ENCODE measurements at places on chromosomes 7 and 10.

- no peak for DNase-seq
Measured at GRCh38 chr10:111098679-111099437, 22.0 kb downstream of the ADRA2A start.

GRCh38 chr7:24729365-24730017 lies 27.8 kb downstream of the GSDME start:
- no peak for DNase-seq

DNA sequence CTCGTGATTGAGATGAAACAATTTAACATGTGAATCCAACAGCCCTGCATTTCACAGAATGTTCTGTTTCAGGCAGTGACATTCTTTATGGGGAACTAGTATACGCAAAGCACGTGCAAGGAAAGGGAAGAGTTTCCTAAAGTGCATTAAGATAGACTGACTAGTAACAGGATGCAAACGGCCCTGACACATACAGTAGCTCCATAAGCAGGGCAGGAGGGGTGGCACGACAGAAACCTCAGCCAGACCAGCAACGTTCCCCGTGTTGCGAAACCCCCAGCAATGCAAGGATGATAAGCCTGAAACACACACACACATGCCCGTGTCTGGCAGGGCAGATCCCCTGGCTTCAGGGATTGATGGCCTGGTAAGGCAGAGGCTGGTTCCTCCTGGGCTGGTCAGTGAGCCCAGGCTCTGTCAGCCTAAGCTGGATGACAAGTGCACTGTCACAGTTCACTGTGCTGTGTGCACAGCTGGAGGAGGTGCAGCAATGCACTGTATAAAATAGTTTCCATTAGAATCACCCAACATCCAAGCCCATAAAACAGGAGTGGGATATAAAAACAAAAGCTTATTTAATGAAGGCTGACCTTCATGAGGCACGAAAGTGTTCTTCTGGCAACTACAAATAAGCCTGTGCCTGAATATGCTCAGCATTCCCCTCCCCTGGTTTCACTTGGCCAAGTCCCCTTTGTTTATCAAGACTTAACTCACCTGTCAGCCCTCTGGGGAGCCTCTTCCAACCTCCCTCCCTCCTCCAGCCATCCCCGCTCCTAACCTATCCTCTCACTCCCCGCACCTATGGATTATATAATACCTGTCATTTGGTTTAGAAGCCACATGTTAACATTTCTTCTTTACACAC lies 88.8 kb downstream of the GSAP start:
- DNase-seq: no peak

- DNase-seq: peak; percentile 85
Measured at GRCh38 chr10:97640868-97641811, 669 bp downstream of the PI4K2A start.

- DNase-seq: no peak
Measured at GRCh38 chr7:134966691-134967090, 19.6 kb upstream of the AGBL3 start.

- no peak for DNase-seq
Measured at GRCh38 chr7:95479992-95480624, 5.6 kb upstream of the ASB4 start.

- DNase-seq: peak; percentile 22
Measured at GRCh38 chr7:4227105-4228010, 454.7 kb upstream of the FOXK1 start.

DNA sequence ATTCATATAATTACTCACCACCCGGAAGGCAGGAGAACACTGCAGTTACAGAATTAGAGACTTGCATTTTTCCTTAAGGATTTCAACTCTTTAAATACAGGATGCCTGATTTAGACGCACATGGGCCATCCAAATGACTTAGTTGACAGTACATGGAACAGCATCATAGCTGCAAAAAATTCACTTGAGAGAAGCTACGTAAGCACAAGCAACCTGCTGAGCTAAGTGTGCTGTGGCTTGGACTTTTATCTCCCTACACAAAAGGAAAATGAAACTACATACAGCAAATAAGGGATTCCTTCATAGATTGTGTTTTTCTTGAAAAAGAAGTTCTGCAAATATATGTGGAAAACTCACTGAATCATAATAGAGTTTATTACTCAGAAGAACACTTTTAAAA lies 152.6 kb downstream of the POU6F2 start:
- no peak for DNase-seq

DNA sequence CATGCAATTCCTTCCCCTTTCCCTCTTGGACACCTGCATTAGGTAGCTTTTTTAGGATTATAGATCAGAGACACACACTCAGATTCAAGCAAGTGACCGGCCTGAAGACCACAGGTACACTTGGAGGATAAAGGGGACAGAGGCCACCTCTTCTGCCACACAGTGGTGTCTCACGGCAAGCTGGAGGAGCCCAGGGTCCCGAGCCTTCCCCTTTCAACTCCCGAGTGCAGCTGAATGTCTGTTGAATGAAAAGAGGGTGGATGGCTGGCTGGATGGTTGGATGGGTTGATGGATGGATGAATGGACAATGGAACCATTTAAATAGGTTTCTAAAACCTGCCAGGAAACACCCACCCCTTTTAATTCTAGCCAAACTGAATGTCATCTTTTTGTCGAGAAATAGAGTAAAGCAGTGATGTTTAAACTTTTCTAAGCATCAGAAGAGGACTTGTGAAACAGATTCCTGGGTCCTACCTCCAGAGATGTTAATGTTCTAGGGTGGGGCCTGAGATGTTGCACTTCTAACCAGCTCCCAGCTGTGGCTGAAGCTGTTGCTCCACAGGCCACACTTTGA lies 49.2 kb upstream of the ZMIZ1 start:
- peak; percentile 32 for DNase-seq

GRCh38 chr7:88480271-88480670 lies 173.6 kb upstream of the STEAP4 start:
- no peak for DNase-seq

GRCh38 chr10:99975106-99975829 lies 34.5 kb downstream of the DNMBP start:
- DNase-seq: no peak

- no peak for DNase-seq
Measured at GRCh38 chr10:31381766-31382316, 62.8 kb downstream of the ZEB1 start.

GRCh38 chr10:31288962-31289361 lies 30.1 kb upstream of the ZEB1 start:
- no peak for DNase-seq

DNA sequence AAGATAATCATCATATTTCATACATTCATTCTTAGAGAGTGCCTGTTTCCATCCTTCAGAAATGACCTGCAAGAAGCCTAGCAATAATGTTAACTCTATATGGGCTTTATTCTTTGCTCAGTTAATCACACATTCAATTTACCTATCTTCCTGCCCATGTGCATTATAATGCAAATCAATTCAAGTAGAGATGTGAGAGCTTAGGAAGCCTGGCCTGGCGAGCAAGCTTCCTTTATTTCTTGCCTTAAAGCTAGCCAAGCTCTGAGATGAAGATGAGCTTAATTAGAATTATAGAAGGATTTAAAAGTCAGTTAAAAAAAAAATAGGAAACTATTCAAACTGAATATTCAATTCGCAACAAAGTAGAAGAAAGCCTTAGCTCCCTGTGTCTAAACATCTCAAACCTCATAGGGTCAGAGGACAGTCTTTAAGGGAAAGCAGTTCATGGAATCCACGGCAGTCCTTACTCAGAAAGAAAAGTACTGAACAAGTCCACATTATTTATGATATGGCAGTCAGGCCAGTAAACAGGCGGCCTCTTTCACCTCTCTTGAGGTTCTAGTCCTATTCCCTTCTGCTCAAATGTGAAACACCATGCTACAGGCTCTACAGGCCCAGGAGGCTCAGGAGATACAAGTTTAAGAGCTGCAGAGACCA lies 214.1 kb downstream of the TFEC start:
- DNase-seq: no peak

DNA sequence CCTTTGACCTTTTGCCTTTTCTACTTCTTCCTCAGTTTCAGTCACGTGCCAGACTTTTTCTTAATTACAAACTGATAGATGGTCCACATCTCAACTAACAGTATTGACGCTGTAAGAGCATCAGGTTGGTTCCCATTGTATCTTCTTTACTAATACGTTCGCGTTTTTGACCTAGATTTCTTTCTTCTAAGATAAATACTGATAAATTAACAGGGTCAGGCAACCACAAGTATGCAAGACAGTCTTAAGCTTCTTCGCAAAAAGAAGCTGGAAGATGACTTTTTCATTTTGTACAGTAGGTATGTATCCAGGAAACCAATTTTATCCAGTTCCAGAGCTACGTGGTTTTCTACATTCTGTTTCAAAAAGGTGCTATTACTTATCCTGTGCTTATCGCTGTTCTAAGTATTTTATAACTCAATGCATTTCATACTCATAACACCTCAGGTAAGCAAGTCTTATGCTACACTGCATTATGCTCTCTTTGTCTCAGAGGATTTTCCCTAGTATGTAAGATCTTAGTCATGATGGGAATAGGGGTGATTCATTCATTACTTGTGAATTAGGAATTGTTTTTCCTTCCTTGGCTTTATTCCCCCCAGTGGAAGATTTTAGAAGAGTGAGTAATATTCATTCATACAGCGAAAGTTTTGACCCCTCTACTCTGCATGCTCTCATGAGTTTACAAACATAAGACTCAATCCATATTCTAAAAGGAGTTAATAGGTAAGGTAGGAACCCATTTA lies 955 bp downstream of the DUS4L start:
- no peak for DNase-seq

DNA sequence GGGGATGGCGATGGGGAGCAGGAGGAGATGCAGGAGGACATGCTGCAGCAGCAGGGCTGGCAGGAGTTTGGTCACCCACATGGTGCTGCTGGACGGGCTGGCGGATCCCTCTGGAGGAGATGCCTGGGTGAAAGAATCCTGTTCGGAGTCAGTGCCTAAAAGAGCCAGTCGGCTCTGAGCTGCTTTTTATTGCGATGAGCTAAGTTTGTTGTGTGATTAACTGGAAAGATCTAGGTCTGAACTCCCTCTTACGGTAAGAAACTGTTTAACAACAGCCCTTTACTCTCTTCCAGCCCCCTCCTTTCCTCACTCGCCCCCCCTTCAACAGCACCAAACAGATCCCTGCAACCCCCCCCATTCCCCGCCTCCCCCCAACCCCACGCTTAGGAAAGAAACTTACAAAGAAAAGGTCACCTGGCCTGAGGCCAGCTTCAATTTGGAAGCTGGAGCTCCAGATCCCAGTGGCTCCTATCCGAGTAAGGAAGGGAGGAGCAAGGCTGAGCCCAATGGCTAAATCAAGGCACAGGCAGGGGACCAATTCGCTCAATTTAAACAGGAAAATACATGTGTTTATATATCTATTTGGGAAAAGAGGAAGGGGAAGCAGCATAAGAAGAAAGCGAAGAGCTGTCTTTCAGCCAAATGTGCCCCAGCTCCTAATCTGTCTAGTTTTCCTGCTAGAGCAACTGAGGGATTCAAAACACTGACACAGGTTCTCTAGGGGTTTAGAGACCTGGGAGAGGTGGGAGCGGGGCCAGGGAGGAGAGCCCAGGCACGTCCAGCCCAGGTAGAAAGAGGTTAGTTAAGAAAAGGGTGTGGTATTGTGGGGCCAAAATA lies at the start of gene HGF:
Gene HGF (minus strand): TSS at position 157 of the 837 bp plus-strand sequence. CDS start 76 bp downstream, at position 81.
- DNase-seq: peak; percentile 78

Data from spleen (tissue), 13 donors.